SHP77 treated with DMSO at 0.1 percent for 48 hours (cell line): ENCODE measurements at places on chromosomes 3 and 15.

- no peak for DNase-seq
Measured at GRCh38 chr15:59354417-59355031, 18.1 kb downstream of the MYO1E start.

- DNase-seq: peak; percentile 22
Measured at GRCh38 chr3:8987645-8988383, 24.5 kb upstream of the RAD18 start.

- DNase-seq: no peak
Measured at GRCh38 chr3:37853691-37854413, 7.8 kb upstream of the CTDSPL start.

GRCh38 chr3:193317682-193318300 lies 60.8 kb downstream of the ATP13A5 start:
- DNase-seq: no peak

DNA sequence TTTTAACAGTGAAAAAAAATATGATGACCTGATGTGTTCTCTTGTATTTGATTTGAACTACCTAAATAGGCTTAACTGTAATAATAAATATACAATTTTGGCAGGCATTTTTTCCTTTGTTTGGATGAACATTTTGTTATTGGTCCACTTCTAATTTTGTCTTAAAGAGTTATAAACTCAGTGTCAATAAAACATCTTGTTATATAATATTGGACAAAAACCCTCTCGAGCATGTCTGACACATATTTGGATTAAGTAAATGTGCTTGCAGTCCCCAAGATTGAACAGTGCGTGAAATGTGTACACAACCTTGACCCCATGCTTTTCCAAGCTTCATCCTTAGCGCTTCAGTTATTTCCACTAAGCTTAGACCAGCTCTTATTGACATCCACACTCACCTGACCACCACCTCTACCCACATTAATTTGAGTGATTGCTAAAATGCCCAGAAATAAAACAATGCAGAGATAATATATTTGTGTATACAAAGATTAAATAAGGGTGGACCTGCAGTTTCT lies 131.7 kb upstream of the ZBED2 start:
- DNase-seq: no peak

GRCh38 chr15:98713585-98714001 lies 65.3 kb downstream of the IGF1R start:
- DNase-seq: no peak

- no peak for DNase-seq
Measured at GRCh38 chr3:191085091-191085490, 114.0 kb upstream of the OSTN start.

GRCh38 chr3:31312400-31312799 lies 220.3 kb upstream of the STT3B start:
- no peak for DNase-seq

- DNase-seq: no peak
Measured at GRCh38 chr3:178152031-178152806, 384.0 kb upstream of the KCNMB2 start.

GRCh38 chr3:36408146-36408545 lies 27.8 kb downstream of the STAC start:
- no peak for DNase-seq

GRCh38 chr3:45103753-45104714 lies 42.1 kb downstream of the CDCP1 start:
- no peak for DNase-seq

DNA sequence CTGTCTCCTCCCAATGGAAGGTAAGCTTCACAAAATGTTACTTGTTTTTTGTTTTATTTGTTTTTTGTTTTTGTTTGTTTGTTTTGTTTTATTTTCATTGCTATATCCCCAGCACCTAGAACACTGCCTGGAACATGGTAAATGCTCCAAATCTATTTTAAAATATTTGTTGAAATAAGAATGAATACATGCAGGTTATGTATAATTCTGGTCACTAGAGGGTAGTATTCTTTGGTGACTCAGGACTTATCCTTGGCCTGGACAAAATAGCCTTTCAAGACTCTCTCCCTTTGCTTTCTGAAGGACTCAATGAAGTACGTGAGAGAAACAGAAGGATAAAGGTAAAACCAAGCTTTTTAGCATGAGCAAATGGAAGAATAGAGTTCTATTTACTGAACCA lies 46.9 kb upstream of the PPP2R3A start:
- no peak for DNase-seq

- DNase-seq: no peak
Measured at GRCh38 chr3:146170591-146170990, 9.6 kb upstream of the PLOD2 start.

- DNase-seq: no peak
Measured at GRCh38 chr3:25130724-25131520, 297.1 kb upstream of the RARB start.

DNA sequence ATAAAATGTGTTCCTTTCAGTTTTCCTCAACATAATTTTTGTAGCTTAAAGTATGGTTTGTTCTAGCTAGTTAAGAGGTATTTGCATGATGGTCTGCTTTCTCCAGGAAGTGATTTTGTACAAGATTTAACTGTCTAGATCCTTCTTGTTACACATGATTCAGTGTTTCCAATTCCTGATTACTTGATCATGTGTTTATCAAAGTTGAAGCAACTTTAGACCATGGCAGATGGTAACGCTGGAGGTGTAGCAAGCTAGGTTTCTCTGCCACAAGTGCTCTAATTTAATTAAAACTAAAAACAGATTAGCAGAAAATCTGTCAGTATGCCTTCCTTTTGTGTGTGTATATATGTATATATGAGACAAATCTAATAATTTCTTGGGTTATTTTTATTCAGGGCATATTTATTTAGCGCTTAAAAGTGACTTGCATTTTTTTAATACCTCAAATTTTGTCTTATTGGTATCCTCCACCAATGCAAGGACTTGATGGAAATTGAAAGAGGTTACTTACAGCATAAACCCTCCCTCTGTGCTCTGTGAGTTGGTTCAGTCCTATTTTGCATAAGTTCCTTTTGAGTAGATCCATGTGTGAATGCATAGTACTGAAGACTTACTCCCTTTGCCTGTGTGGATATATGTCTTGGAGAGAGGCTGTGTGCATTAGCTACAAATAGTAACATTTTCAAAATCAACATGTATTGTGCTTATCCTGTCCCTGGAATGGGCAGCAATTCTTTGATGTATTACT lies 157.3 kb upstream of the CGNL1 start:
- peak; percentile 89 for DNase-seq

GRCh38 chr3:5195605-5196004 lies 8.1 kb downstream of the EDEM1 start:
- DNase-seq: no peak

DNA sequence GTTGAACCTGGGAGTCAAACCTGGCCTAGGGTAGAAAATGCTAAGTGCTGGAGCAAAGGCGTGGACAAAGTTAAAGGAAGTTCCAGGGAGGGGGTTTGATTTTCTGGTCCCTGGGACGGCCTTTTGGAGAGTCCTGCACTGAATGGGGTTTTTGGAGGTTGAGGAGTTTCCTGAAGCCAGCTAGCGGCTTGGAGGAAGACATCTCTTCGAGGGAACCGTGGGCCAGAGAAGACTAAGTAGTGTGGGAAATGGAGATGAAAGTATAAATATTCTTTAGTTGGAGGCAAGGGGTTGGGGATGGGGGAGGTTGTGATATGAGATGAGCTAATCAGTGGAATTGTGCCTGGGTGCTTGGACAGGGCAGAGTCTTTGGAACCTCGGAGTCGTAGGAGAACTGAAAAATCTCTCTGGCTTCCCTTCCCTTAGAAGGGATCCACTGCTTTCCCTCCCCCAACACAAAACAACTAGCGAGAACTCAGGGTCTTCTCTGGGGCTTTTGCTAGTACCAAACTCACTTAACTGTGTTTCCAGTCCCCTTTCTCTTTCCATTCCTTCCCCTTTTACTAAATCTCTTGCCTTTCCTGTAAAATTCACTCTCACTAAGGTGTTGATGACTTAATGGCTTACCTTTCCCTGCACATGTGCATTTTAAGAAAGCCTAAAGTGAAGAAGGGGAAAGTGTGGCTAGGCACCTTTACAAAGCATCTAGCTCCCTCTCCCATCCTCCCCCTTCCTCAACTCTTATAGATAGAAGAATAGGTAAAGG lies 1.0 kb downstream of the LPP start:
- DNase-seq: no peak

GRCh38 chr3:70518356-70518755 lies 205.9 kb upstream of the MDFIC2 start:
- no peak for DNase-seq

DNA sequence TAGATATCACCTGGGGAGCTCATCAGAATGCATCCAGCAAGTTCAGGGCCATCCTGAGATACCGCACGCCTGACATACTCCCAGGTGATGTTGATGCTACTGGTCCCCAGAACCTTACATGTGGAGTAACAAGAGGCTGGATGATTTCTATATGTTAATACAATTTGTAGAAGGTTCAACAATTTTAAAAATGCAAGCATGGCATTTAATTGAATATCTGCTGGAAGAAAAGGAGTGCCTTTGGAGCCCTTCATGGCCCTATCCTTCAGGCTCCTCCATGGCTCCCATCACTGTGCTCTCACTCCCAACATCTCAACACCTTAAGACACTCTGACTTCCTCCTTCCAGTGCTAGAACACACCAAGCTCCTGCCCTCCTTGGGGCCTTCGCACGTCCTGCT lies 36.6 kb downstream of the LMCD1 start:
- DNase-seq: no peak

DNA sequence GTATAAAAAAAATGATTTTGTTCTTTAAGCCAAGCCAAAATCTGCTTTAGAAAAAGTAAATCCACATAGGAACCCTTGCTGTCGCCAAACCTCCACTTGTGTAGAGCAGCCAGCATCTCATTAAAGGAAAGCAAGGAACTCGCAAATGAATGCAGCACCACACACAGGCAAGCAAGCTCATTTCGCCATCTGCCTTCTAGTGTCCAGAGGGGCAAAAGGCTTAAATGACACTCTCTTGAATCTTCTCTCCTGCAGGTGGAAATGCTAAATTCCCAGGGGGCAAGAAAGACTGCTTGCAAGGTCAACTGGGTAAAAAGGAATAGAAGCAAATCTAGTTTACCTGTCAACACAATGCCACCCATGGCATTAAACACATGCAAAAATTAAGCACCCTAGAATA lies 2.4 kb downstream of the MB21D2 start:
- DNase-seq: no peak

GRCh38 chr15:48858401-48858800 lies 19.5 kb upstream of the EID1 start:
- no peak for DNase-seq

GRCh38 chr15:45187894-45188830 lies at the start of gene SHF:
SHF (minus strand) TSS chr15:45187966; CDS start chr15:45187951, 15 bp downstream.
- peak; percentile 31 for DNase-seq

DNA sequence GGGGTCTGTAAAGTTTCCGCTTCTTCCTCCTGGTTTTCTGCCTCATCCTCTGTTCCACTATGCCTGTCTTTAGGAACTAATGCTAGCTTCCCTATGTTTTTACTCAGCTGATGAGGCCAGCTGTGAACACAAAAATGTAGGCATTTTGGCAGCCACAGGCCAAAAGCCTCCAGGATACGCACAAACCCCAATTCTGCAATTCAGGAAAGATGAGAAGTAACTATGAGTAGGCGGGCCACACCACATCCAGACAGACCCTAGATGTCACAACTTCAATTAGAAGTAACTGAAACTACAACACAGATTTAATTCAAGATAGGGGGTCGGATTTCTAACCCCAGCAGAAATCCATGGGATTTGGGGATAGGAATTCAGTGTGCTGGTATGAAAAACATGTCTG lies 11.9 kb downstream of the CA12 start:
- no peak for DNase-seq

DNA sequence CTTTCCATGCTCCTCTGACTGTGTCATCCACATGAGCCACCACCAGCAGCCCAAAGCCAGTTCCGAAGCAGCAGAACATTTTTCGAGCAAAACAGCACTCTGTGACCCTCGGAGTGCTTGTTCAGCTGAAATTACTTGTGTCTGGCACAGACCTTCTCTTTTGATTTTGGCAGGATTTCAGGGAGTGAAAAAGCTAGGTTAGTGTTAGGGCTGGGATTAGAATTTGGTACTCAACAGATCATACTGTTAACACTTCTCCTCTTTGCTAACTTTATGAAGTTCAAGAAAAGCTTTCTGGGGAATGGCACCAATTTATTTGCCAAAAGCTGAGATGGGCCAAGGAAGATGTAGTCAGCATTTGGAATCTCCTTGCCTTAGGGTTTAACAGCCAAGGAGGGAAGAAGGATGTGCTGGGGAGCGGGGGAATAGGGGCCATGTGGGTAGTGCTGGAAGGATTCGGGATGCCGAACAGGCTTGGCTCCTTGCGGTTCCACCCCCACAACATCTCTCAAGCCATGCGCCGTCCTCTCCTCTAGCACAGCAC lies 55.1 kb upstream of the TRA2B start:
- DNase-seq: no peak

GRCh38 chr3:47581422-47581821 lies 2.8 kb upstream of the CSPG5 start:
- DNase-seq: no peak

DNA sequence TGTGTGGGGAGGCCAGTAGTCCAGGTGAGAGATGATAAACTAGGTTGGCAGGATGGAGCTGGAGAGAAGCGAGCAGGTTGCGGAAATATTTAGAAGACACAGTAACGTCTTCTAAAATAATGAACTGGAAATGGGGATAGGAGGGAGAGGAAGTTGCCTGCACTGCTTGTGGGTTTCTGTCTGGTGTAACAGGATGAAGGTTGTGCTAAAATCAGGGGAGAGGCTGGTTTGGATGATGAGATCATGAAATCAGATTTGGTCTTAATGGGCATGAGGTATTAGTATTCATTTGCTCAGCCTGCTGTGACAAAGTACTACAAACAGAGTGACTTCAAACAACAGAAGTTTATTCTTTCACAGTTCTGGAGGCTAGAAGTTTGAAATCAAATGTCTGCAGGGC lies 32.1 kb upstream of the TNFAIP8L3 start:
- DNase-seq: no peak

DNA sequence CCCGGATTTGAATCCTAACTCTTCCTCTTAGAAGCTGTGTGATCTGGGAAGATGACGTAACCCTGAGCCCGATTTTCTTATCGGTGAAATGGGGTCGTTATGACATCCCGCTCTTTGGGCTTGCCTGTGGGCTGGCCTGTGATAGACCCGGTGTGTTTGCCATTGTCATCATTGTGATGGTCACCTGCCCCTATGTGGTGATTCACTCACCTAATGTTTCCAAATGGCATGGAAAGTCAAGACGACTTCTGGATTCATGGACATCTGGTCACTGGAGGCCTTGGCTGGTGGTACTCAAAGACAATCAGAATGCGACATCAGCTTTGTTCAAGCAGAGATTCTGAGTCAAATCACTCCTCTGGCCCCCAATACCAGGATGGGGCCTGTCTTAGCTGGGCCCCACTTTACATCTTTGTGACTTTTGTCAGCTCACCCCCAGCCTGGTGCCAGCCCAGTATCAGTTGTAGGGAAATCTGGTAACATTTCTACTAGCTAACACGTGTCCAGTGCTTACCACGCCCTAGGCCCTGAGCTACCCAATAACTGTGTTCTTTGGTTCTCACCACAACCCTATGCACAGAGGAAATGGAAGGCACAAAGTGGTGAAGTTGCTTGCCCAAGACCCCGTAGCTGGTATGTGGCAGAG lies 2.8 kb downstream of the TMEM43 start:
- DNase-seq: no peak
